Aorta (tissue), 5 donors: ENCODE measurements at places on chromosomes 7 and 10. TPM values are rescaled to one million over a fixed set of nuclear protein-coding genes. Genes with fewer than 3 reads are reported as not detected.

HMX2 gene
- not detected for polyA plus RNA-seq

KCNIP2 gene
- 4.3 TPM for polyA plus RNA-seq

ARMS2 gene
- polyA plus RNA-seq = not detected

PRSS37 gene
- not detected for polyA plus RNA-seq

MMRN2 gene
- 8.5 TPM for polyA plus RNA-seq

COL1A2 gene
- 1,047 TPM for polyA plus RNA-seq

NOC3L gene
- polyA plus RNA-seq = 4.4 TPM

ENTPD7 gene
- polyA plus RNA-seq = 0.95 TPM

GJD4 gene
- not detected for polyA plus RNA-seq

LRMDA gene
- polyA plus RNA-seq = 7.4 TPM

GCK gene
- 6.6 TPM for polyA plus RNA-seq

CASP7 gene
- 16.5 TPM for polyA plus RNA-seq
